ENCODE measurements at places on chromosomes 7 and 10.

- DNase-seq = no peak
Observed at GRCh38 chr7:155517452-155517851, 28.9 kb downstream of the CNPY1 start.

DNA sequence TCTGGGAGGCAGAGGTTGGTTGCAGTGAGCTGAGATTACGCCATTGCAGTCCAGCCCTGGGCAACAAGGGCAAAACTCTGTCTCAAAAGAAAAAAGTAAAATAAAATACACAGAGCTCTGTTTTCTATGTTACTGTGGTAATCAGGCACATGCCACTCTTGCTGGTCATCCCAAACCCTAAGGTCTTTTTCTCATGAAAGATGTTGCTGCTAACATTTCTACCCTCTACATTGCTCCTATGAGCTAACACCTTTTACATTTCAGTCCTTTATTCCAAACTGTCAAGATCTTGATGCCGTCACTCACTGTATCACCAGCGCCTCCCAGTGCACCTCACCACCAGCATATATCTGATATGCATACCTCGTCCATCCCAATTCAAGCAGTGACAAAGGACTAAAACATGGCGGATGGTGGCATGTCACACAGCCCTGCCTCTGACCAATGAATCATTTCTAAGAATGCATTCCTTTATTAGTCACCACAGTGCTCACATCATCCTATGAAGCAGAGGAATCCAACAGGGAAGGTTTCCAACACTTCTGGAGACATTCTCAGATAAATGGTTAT lies 4.3 kb downstream of the DAGLB start:
- peak; percentile 69 for DNase-seq

DNA sequence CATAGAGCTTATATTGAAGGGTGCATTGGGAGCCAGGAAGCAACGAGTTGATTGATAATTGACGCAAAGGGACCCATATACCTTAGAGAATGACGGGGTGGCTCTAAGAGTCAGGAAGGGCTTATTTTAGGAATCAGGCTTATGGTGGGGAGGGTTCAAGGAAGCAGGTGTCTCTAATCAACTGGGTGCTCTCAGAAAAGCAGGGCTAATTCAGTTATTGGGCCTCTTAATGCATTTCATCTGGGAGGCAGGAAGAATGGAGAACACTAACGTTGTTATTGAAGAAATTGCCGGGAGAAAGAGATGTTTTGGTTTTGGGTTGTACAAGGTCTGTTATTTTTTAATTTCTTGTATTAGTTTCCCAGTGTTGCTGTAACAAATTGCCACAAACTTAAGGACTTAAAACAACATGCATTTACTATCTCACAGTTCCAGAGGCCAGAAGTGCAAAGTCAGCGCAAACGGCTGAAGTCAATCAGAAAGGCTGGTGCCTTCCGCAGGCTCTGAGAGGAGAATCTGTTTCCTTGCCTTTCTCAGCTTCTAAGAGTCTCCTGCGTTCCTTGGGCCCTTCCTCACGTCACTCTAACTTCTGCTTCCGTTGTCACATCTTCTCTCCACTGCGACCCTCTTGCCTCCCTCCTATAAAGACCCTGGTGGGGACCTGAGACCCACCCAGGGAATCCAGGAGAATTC lies 328.4 kb upstream of the C7orf33 start:
- no peak for DNase-seq

DNA sequence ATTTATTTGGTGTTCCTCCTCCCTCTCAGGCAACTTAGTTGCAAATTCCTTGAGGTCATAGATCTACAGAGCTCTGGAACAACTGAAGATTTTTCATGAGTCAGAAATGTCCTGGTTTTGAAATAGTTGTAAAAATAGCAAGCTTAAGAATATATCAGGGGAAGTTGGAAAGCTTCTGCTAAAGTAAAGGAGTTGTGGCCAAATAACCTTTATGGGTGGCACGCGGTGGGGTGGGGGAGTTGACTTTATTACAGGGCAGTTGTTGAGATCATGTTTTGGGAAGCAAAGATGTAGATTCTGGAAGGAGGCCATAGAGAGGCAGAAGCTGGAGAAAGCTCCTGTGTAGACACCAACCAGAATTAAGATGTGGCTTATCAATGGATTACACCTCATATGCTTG lies 326.0 kb upstream of the MTPN start:
- peak; percentile 1 for DNase-seq

- peak; percentile 26 for DNase-seq
Observed at GRCh38 chr10:108597031-108597430, 1326.3 kb downstream of the XPNPEP1 start.

DNA sequence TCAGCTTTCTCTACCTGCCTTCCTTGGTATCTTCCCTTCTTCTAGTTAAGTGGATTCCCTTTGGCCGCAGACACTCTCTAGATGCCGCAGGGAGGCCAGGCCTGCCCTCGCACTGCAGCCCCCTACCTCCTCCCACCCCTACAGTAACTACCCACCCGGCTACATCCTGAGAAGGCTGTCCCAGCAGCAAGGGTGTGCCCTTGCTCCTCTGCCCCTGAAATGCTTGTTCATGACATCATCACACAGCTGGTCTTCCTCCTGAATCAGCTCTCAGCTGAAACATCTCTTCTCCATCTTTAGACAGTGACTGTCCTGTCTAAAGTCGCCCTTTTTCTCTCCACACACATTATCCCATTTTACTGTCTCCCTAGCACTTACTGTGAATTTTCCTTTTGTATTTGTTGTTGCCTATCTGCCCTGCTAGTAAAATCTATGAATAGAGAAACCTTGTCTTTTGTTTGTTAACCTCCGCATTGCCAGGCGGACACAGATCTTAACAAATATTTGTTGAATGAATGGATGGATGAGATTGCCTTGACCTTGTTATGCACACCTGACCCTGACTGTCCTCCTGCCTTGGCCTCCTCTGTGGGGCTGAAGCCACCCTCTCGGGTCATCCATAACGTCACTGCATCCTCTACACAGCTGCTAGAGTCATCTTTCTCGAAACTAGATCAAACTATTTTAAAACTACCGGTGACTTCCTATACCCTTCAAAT lies 108.9 kb upstream of the GATA3 start:
- DNase-seq = no peak

DNA sequence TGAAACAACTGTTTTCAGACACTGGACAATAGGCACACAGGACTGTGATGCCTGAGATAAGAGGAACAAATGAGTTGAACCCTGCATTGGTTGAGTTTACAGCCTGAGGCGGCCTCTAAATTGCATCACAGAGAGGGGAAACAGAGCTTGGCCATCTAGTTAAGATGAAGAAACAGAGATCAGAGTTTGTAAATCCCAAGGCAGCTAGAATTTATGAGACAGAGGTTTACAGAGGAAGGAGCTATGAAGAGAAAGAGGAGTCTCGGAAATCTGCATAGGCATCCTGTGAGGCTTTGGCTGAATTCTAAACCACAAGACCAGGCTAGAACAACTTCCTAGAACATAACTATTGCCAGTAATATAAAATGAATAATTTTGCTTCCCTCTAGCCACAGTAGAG lies 41.0 kb upstream of the OIT3 start:
- no peak for DNase-seq

- DNase-seq = no peak
Observed at GRCh38 chr10:110793886-110794285, 77.8 kb upstream of the PDCD4 start.

DNA sequence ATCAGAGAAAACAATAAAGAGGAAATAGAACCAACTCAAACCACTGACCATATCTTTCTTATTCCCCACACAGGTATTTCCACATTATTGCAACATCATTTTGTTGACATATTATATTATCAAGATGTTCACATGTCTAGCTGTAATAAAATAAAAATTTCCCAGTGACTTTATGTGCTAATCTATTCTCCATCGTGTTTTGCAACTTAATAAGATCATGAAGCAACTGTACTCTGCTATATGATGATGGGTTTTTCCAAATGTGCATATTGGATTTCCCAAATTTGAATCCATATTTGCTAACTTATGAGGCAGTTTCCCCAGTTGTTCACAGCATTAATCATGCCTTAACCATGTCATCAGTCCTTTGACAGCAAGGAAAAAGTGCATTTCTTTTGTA lies 127.8 kb downstream of the ITGB8 start:
- peak; percentile 67 for DNase-seq

DNA sequence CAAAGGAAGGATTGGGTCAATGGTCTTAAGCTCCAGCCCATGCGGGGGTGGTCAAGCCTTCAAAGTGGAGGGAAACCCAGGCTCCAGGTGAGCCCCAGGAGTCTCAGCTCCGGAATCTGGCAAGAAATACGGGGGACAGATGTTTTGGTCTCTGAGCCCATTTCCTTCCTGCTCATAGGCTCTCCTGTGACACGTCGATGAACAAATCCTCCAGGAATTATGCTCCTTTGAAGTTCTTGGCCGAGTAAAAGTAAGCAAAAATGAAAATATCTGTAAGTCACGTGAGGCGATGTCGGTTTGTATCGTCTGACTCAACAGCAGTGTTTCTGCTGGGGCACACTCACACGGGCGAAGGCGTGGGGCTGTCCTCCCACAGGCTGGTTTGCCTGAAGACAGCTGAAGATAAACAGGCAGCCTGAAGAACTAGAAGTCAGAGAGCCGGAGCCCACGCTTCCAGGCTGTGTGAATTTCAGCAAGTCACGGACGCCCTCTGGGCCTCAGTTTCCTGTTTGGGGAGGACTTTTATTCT lies 52.6 kb upstream of the SMNDC1 start:
- peak; percentile 70 for DNase-seq

DNA sequence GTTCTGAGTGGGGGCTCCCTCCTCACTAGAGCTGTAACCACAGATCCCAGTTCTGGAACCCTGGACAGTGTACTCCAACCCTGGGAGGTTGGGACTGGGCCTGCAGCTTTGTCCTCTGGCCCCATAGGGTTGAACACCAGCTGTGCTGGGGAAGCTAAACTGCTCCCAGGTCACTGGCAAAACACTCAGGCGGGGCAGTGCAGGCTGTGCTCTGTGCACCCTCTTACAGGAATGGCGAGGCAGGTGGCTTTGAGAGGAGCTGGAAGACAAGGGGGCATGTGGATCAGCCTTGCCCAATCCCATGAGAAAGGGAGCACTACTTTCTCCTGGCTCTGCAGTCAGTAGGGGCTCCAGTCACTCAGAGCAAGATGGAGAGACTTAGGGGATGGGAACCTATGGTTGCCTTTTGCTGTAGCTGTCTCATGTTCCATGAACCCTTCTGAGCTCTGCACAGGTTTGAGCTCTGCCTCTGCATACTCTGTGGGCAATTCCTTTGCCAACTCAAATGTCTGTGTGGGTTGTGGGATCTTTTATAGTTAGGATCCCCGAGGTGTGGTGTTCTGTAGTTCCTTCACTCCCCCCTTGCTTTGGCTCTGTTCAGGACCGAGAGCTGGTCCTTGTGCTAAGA lies 90.7 kb downstream of the SLC25A40 start:
- no peak for DNase-seq

- DNase-seq = no peak
Observed at GRCh38 chr10:70119623-70120022, 13.0 kb downstream of the AIFM2 start.

DNA sequence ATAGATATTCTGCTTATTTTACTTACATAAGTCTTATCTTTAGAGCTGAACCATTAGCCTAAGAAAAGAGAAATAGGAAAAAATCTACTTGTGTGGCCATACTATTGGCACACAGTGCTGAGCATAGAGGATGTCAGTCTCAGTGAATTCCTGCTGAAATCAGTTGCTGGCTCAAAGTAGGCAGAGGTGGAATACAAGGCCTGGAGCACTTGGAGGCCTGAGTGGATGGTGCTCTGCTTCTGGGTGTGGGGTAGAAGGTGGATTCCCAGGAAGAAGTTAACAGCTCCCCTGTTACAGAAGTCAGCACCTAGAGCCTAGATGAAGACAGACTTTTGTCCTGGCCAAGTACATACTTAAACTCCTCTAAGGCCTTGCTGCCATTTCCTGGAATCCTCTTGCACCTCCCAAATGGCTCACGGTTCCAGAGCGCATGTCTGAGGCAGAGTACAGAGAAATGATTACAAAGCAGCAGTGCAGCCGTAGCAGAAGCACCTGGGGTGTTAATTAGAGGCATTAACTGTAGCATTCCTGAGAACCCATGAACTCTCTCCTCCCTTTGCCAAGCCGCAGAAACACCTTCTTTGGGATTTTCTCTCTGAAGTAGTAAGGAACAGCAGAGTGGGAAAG lies 18.0 kb upstream of the XPNPEP1 start:
- DNase-seq = no peak

GRCh38 chr10:60479305-60480020 lies 89.8 kb upstream of the ANK3 start:
- DNase-seq = peak; percentile 61

GRCh38 chr10:100968062-100968736 lies 1.1 kb upstream of the SEMA4G start:
- DNase-seq = no peak

DNA sequence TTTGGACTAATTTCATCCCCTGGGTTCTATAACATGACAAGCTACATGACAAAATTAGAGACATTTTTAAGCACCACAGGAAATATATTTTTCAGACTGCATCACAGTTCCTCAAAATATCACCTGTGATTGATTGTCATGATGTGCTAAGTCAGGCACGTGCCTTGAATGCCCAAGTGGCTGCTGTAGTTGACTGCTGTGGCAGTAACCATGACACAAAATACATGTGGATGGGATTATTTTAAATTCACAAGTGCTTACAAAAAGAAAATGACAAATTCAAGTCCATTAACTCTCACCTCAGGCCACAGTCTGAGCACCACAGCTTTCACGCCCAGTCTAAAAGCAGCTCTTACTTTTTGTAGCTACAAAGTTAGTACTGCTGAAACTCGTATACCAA lies 45.5 kb downstream of the TNPO3 start:
- DNase-seq = no peak

GRCh38 chr10:129605986-129606518 lies 139.0 kb downstream of the MGMT start:
- DNase-seq = no peak

- peak; percentile 50 for DNase-seq
Observed at GRCh38 chr10:121823993-121824463, 103.8 kb downstream of the ATE1 start.

DNA sequence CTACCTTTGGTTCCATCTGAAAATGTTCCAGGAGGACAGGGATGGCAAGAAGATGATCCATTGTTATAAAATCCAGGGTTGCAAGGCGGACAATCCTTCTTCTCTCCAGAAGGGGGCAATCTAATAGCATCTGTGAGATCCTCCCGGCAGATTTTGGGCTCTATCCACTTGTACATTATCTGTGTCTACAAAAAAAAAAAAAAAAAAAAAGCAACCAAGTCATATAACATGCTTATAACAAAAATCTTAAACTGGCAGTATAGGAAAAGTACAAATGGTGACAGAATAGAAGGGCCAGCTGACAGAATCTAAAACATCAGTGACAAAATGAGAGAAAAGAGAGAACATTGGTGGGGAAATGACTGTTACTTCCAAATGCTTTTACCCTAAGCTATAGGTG lies 132.7 kb downstream of the ELAPOR2 start:
- peak; percentile 66 for DNase-seq

- DNase-seq = no peak
Observed at GRCh38 chr10:100788002-100788903, 42.9 kb downstream of the PAX2 start.

- no peak for DNase-seq
Observed at GRCh38 chr7:131057015-131057793, 270.5 kb upstream of the MKLN1 start.
